ENCODE measurements at places on chromosomes 4 and X. TPM values are rescaled to one million over a fixed set of nuclear protein-coding genes. Genes with fewer than 3 reads are reported as not detected.

JADE3 gene
- 1.4 TPM for total RNA-seq

DNA sequence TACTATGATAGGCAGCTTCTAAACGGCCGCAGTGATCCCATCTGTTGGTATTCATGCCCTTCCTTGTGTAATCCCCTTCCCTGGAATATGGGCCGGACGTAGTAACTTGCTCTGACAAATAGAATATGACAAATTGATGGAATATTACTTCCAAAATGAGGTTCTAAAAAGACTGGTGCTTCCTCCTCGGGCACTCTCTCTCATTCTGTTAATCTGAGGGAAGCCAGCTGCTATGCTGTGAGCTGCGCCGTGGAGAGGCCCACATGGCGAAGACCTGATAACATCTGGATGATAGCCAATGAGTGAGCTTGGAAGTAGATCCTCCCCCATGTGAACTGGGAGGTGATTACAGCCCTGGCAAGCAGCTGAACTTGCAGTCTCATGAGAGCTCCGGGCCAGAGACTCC, 27.2 kb upstream of the SLC25A4 start:
- H3K4me1 ChIP-seq = no peaks in the 10 kb centered on the region
- H3K27me3 ChIP-seq = peaks cover 6% of the 10 kb centered on the region
- no peak overlapping the region for H3K27ac ChIP-seq

GRCh38 chr4:3492741-3493719, 29.9 kb downstream of the DOK7 start:
- no peak overlapping the region for H3K27ac ChIP-seq
- peaks cover 26% of the 10 kb centered on the region for H3K27me3 ChIP-seq
- no peak for DNase-seq
- H3K36me3 ChIP-seq = no peaks in the 10 kb centered on the region
- H3K4me3 ChIP-seq = no peak overlapping the region
- H3K4me1 ChIP-seq = no peaks in the 10 kb centered on the region

- DNase-seq = no peak
- H3K4me1 ChIP-seq = no peaks in the 10 kb centered on the region
- H3K4me3 ChIP-seq = no peak within 1 kb of the TSS
- no peaks in the 10 kb centered on the region for H3K27me3 ChIP-seq
- no peak within 1 kb of the TSS for H3K27ac ChIP-seq
Measured at GRCh38 chr4:115113506-115114106, at the start of gene NDST4. NDST4 (minus strand) TSS chr4:115113620; CDS start chr4:115077036, 36,584 bp downstream.

- peaks cover 27% of the 10 kb centered on the region for H3K27me3 ChIP-seq
- H3K4me3 ChIP-seq = no peak overlapping the region
- peaks cover 4% of the 10 kb centered on the region for H3K36me3 ChIP-seq
- peaks cover 5% of the 10 kb centered on the region for H3K4me1 ChIP-seq
Measured at GRCh38 chr4:133154725-133155124, 5.6 kb downstream of the PCDH10 start.

- H3K27ac ChIP-seq = no peak overlapping the region
- DNase-seq = no peak
- H3K4me1 ChIP-seq = no peaks in the 10 kb centered on the region
- no peaks in the 10 kb centered on the region for H3K36me3 ChIP-seq
Measured at GRCh38 chr4:23972187-23972586, 82.3 kb upstream of the PPARGC1A start.

Measured in activated CD4-positive, alpha-beta memory T cell treated with anti-CD3 and anti-CD28 coated beads for 36 hours (primary cell).